ENCODE measurements at places on chromosomes 6 and 20.

GRCh38 chr6:108584323-108584722, 23.6 kb downstream of the FOXO3 start:
- no peak for DNase-seq

DNA sequence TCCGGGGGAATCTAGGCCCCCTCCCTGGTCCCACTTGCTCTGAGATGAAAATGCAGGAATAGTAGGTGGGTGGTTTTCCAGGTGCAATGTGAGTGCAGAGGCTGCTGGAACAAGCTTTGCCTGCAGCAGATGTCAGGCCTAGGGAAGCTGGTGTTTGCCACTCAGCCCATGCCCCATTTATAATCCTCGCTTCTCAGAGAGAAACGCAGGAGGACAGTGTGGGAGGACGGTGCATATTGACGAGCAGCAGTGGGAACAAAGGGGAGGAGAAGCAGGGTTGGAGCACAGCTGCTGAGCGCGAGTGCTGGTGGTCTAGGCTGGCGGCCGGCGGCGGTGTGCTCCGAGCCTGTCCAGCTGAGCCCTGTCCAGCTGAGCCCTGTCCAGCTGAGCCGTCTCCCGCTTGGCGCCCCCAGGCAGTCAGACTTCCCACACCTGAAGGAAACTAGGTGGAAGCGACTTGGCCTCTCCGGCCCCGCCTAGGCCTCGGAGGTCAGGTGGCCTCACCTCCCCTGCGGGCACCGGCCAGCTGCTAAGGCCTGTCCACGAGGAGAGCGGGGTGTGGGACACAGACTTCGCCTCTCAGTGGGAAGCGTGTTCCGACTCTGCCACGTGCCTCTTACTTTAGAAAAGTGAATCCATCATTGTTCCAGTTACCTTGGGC, 49.7 kb upstream of the FRMD1 start:
- no peak for DNase-seq

DNA sequence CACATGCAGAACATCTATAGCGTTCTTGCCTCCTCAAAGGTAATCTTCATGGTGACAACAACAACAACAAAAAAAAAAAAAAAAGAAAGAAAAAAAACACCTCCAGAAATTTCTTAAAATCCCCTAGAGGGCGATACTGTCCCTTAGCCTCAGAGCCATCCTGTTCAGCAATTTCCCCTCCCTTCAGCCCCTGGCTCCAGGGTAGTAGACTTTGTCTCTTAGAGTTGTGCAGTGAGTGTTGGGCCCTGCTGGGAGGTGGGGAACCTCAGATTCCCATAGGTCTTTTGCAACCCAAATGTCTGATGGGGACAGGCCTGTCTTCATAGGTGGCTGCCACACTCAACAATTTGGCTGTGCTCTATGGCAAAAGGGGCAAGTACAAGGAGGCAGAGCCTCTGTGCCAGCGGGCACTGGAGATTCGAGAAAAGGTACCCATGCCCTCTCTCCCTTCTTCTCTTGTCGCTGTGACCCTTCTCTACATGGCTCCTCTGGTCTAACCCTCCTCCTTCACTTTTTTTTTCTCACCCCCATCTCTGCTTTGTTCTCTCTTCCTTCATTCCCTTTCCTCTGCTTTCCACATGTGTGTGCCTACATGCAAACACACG, 6.0 kb upstream of the PTK7 start:
- no peak for DNase-seq

- no peak for DNase-seq
Observed at GRCh38 chr20:61724376-61724775, 341.3 kb downstream of the TAF4 start.

DNA sequence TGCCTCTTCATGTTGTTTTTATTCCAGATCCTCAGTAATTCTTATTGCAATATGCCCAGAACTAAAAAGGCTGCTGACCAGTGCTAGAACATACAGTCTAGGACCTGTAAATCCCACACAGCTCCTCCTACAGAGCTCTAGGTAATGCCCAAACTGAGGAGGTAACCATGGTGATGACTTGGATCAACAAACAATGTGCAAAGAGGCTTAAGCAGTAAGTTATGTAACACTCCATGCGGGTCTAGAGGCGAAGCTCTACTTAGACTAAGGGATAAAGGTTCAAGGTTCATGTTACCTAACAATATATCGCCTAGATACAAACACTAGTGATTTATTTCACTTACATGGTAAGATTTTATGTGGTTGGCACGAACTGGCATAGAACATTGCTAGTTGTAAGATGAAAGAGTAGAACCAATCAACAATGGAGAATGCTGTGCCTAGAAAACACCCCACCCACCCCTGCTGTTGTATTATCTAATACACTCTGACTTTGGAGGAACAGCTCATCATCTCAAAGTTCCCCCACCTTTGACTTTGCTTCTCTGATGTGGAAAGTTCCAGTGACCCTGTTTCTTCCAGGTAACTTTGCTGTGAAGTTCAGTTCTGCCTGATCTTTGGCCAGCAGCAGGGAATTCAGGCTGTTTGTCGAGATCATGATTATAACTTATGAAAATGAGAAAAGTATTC, 242.4 kb downstream of the ALDH8A1 start:
- DNase-seq: peak; percentile 65

GRCh38 chr20:23366384-23366783, 4.4 kb downstream of the GZF1 start:
- DNase-seq: no peak

DNA sequence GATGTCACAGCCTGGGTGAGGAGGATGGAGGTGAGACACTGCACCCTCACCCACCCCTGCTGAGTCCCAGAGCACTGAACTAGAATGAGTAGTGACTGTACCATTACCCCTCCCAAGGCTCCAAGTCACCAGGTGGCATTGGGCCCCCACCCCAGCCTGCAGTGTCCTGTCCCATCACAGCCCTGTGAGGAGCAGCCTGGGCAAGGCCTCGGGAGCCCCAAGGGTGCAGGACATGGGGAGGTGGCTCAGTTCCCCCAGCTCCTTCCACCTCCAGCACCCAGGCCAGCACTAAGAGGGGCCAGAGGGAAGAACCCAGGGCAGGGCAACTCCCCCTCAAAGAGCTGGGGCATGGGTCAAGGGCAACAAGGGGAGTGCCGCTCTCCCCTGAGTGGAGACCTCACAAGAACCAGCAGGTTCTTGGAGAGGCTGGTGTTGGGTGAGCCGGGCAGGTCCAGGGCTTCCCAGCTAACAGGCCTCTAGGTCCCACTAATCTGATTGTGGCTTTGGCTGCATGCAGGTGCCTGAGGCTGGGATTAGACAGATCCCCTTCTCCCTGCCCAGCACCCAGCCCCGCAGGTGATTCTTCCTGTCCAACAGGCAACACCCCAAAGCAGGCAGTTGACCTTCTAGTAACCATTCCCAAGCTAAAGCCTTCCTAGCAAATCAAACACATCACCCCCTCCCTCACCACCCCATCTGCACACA, 2.6 kb downstream of the CST4 start:
- DNase-seq: no peak

DNA sequence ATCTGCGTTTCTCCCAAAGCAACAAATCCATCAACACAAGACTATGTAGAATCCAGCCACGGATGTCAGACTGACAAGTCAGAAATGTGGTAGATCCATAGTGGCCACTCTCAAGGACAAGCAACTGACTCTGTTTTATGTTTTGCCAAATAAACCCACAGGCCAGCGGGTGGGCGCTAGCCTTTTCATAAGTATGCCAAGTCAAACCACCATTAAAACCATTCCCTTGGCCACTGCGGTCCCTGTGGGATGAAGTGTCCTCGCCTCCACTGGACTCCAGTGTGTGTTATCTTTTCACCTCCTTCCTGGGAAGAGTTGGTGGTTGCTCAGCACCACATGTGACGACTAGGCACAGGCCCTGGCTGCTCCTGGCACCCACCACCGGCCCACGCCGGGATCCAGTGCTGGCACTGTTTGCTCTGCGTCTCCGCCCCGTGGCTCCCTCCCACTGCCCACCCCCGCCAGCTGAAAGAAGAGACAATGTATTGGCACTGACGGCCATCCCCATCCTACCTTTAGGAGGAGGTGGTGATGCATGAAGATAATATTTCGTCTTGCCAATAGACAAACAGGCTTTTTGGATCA, 103.4 kb downstream of the FOXC1 start:
- DNase-seq: no peak

GRCh38 chr20:53655625-53656292, 62.1 kb upstream of the ZNF217 start:
- no peak for DNase-seq

DNA sequence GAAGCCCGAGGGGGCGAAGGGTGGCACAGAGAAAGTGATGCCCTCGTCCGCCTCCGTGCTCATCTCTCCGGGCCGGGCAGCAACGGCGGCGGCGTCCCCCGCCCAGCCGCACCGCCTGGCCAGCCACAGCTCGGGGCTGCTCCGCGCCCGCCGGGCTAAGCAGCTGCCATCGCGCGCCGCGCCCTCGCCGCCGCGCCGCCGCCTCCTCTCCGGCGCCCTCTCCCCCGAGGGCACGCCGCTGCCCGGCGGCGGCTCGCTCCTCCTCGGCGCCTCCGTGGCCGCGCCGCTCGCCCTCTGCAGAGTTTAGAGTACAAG, 225 bp downstream of the MAP3K5 start:
- DNase-seq: no peak

DNA sequence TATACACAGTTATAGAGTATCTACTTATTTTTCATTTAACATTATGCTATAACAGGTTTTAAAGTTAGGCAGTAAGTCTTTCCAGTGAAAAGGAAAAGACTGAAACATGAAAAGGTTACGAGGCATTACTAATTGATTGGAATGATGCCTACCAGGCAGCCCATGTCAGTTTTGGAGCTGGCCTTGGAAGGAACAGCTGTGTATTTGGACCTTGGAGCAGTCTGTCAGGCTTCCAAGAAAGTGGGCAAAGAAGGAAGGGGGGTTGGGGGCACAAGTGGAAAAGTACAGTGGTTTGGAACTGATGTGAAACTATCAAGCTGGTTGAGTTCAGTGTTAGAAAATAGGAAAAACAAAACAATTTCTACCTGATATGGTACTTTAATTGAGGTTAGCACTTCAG, 41.7 kb downstream of the SLC16A10 start:
- DNase-seq: no peak

DNA sequence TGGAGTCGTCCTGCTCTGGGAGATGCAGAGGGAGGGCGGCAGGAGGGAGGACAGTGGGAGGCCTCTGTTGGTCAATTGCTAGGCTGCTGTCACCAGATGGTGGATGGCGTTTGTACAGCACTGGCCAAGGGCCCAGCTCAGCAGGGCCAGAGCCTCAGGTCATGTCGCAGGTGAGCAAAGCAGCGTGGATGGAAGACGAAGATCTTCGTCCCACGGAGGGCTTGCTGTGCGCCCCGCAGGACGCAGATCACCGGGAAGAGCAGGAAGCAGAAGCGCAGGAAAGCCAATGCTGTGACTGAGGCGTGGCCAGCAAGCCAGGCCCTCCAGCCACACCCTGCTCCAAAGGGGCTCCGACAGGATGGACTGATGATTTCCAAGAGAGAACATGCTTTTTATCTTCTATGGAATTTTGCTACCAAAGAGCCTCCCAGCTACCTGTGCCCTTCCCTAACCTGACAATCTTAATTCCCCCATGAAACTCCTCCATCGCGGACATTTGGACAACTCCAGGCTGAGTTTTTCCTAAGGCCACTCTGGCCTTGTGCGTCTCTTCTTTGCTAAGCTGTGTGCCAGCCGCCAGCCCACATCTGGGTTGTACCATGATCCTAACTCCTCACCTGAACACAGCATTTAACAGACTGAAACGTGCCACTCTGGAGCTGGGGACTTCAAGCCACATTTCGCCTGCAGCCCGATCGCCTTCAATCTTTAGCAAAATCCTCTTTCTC, 3.5 kb upstream of the SLCO4A1 start:
- DNase-seq: no peak

DNA sequence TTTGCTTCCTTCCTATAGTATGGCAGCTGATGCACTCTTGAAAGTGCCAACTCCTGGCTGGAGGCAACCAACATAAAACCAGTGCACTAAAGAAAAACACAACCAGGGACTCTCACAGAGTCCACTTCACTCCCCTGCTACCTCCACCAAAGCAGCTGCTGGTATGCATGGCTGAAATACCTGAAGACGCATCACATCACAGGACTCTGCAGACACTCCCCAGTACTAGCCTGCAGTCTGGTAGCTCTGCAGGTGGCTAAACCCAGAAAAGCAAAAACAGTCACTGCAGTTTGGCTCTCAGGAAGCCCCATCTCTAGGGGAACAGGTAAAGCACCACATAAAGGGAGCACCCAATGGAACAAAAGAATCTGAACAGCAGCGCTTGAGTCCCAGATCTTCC, 473.0 kb upstream of the SPTLC3 start:
- no peak for DNase-seq

DNA sequence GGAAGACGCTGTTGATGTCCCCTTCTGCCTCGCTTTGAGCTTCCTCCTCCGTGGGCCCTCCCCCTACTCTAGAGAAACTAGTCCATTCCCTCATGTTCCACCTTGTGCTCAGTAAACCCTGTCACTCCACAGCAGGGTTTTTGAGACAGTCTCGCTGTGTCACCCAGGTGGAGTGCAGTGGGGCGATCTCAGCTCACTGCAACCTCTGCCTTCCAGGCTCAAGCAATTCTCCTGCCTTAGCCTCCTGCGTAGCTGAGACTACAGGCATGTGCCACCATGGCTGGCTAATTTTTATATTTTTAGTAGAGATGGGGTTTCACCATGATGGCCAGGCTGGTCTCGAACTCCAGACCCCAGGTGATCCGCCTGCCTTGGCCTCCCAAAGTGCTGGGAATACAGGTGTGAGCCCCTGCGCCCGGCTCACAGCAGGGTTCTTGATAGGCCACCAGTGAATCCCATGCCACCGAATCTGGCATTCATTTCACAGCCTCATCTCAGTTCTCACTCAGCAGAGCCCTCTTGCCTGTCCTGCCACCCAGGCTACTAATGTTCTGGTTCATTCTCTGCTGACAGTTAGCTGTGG, 36.0 kb downstream of the PANK2 start:
- no peak for DNase-seq

- no peak for DNase-seq
Observed at GRCh38 chr6:14957355-14958059, 288.4 kb upstream of the JARID2 start.

GRCh38 chr6:136173519-136174507, 76.3 kb downstream of the MTFR2 start:
- no peak for DNase-seq

DNA sequence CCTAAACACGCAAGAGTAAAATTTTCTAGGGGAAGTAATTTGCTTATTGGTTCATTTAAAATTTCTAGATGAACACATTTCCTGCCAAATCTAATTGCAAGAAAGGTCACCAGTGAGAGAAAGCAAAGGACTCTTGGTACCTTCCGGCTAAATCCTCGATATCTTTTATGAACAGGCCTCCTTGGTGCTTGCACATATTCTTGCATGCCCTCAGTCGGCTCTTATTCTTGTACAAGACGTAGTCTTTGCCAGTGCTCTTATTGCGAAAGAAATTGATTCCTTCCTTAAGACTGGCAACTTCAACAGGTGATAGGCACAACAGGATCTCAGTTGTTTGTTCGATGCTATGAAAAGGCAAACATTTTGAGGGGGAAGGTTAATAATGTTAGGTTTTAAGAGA, 141.7 kb upstream of the CARMIL1 start:
- no peak for DNase-seq

DNA sequence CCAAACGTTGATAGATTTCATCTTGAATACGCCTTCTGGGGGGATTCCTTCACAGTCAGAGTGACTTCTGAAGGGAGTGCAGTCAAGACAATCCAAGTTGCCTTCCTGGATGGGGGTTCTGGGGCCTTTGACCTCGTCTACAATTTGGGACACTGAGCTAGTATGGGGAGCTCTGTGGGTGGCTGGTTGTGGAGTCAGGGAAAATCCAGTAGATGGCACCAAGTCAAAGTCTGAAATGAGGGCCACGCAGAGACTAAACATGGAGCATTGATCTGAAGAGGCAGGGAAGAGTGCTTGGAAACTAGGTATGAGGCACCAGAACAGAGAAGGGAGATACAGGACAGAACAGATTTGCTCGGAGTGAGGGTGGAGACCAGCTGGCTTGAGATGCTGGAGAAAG, 43.6 kb upstream of the CCN6 start:
- DNase-seq: no peak

GRCh38 chr6:45650524-45651135, 272.9 kb upstream of the SUPT3H start:
- DNase-seq: peak; percentile 96

Measured in kidney epithelial cell (primary cell).